ENCODE measurements at places on chromosomes 7 and 10. TPM values are rescaled to one million over a fixed set of nuclear protein-coding genes. Genes with fewer than 3 reads are reported as not detected.

DNA sequence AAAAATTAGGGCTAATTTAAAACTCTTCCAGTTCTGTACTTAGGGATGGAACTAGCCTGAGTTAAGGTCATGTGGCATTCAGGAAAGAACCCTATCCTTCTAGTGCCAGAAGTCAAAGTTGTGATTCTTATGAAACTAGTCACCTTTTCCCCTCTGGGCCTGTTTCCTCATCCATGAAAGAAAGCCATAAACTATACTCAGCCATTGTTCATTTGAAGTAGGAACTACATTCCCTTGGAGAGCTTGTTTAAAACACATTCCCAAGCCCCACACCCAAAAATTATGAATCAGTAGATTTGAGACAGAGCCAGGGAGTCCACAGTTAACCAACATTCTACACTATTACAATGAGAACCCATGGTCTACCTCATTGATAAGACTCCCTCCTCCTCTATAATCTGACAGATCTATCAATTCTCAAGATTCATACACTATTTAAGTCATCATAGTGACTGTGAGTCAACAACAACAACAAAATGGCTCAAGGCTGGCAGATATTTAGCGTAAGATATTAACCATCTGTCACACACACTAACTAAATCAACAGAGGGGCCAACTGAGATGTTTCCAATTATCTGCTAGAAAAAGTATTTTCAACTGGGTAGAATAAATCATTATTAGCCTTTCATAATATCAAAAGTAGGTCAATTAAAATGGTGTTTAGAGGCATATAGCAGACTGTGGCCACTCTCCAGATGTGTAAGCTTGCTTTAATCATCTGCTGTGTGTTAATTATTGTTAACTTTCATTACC, 102.3 kb downstream of the SLC25A13 start:
- no peak for DNase-seq

- DNase-seq = peak; percentile 68
These were observed 150.4 kb downstream of the CXCL12 start for GRCh38 chr10:44234483-44234875.

GRCh38 chr7:4430227-4430626, 251.9 kb upstream of the FOXK1 start:
- DNase-seq = no peak

GRCh38 chr7:159048656-159049055, 96.0 kb downstream of the VIPR2 start:
- DNase-seq = no peak

Gene GBF1
- polyA plus RNA-seq = 51.7 TPM
